ENCODE measurements at places on chromosomes 11 and 22.
A peak's percentile ranks its signal among the peaks of the same experiment; 100 is the strongest.

- DNase-seq, result peak; percentile 87
Observed at GRCh38 chr11:63567044-63567840, 4.1 kb upstream of the PLAAT2 start.

- DNase-seq, result no peak
Observed at GRCh38 chr11:67584205-67584880, 731 bp downstream of the GSTP1 start.

GRCh38 chr11:16403851-16404250 is 47.5 kb upstream of the SOX6 start:
- no peak for DNase-seq

GRCh38 chr11:2300290-2300935 is 1.3 kb downstream of the C11orf21 start:
- DNase-seq, result peak; percentile 12

GRCh38 chr11:19644316-19644715 is 68.3 kb upstream of the NAV2 start:
- no peak for DNase-seq

GRCh38 chr22:50248196-50249081 is 2.6 kb downstream of the HDAC10 start:
- no peak for DNase-seq

- no peak for DNase-seq
Observed at GRCh38 chr11:122181372-122181771, 65.4 kb upstream of the BLID start.

DNA sequence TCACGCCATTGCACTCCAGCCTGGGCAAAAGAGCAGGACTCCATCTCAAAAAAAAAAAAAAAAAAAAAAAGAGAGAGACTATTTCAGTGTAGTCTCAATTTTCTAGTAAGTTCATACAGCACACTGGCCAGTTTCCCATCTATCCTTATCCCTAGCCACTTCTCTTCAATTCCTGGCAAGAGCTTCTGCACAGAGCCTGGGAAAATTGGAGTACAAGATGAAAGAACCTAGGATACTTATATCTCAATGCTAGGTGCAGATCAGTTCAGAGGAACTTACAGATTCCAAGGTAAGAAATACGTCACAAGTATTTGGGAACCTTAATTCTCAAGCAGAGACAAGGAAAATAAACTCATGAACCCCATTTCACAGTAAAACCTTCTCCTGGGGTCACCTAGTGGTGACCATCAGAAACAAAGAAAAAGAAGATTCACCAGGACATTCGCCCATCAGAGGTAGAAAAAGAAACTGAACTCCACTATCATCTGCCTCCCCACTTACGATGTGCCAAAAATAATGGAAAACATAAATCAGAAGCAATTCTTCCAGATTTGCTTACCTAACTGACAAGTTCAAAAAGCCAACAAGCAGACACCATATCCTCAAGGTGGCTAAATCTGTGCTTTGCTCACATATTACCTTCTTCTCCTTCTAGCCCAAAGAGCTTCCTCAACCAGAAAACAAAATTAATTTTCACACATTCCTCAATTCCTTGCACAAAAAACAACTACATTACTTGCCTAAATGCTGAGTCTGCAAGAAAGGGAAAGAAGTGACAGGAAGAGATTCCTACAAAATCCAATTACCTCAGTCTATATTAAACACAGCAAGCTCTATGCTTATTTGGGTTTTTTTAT is 4.9 kb downstream of the DENND5A start:
- DNase-seq, result no peak

GRCh38 chr11:115085461-115086210 is 407.3 kb downstream of the NXPE2 start:
- DNase-seq, result no peak

DNA sequence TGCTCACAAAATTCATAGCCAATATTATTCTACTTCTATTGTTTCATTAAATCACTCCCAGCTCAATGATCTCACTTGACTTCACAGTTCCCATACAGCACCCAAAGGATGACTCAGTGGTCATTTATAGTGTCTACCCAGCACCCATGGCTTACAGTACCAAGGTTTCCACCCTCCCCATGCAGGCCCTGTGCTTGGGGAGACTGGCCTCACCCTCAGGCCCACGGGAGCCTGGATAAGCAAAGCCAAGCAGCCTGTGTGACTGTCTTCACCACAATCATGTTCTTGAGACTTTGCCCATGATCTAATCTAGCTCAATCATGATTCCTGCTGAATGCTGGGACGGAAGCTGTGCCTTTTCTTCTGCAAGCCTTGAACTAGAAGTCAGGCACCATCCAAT is 97.6 kb downstream of the SLC36A4 start:
- no peak for DNase-seq

GRCh38 chr11:95919514-95919913 is 4.4 kb downstream of the MTMR2 start:
- DNase-seq, result no peak

GRCh38 chr22:30855266-30855665 is 113.3 kb downstream of the MORC2 start:
- DNase-seq, result no peak

All from hematopoietic multipotent progenitor cell treated with erythropoietin and hydrocortisone succinate and interleukin-3 and kit ligand, for 15 days (in vitro differentiated cells).